ENCODE measurements at places on chromosomes 5 and 9. TPM values are rescaled to one million over a fixed set of nuclear protein-coding genes. Genes with fewer than 3 reads are reported as not detected.

- DNase-seq: peak; percentile 56
These were observed 36.3 kb downstream of the ERGIC1 start for GRCh38 chr5:172870291-172870714.

The ST8SIA4 gene
- 2.9 TPM for total RNA-seq

DNA sequence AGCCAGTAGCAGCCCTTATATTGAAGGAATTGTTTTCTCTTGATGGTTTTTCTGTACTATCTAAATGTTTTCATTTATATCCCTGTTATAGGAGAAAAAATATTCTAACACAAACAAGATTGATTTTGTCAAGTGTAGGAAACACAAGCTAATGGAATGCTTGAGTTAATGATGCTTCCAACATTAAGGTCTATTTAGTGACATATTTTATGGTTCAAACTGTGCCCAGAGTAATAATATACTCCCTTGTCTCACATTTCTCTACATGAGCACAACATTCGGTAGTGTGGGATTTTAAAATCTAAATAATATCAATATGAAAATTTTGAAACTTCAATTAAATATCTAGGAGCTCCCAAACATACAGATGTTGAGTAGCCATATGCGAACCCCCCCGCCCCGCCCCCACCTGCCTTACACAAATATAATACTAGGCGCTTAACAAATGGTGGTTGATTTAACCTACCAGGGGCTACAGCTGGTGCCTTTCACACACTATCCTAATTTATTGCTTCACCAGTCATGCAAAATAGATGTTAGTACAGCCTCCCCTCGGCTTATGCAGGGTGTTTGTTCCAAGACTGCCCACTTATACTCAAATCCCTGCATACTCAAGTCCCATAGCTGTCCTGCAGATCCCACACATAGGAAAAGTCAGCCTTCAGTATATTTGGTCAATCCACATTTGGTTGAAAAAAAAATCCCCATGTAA lies 124.1 kb upstream of the ACO1 start:
- DNase-seq: no peak

DNA sequence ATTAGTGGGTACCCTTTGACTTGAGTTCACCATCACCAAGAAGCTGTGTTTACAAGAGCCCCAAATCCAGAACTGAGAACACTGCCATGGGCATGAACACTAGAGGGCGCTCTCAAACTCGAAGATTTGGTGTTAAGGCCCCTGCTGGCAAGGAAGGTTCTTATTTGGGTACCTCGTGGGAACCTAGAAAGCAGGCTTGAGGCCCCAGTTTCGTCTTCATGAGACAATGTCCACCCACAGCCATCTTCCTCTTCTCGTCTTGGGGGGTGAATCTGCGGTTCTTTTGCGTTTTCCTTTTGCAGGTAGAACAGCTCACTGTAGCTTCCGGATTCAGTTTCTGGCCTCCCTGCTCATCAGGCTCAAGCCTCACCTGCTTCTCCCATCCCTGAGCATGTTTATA lies 184.0 kb downstream of the SEMA5A start:
- no peak for DNase-seq

DNA sequence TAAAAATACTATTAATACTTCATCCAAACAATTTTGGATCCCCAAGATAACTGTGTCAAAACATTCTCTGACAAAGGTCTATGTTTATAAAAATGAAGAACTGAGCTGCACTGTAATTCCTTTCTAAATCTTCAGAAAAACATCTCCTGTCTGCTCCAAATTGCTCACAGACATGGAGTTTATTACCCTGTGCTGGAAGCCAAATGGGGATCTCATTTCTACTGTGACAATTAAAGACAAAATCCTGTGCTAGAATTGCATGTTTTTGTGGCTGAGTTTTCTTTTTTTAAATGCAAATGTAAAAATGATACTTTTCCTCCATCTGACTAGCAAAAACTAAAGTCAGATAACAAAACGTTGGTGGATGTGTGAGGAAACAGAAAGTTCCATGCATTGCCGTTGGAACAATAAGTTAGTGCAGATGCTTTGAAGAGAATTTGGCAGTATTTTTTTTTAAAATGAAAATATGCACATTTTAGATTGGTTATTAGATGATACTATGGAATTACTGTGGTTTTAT lies 93.5 kb downstream of the GNA14 start:
- DNase-seq: no peak

The SLC34A1 gene
- not detected for total RNA-seq

The EGR1 gene
- 6.8 TPM for total RNA-seq

- DNase-seq: no peak
These were observed 17.6 kb downstream of the AFAP1L1 start for GRCh38 chr5:149289301-149289700.

DNA sequence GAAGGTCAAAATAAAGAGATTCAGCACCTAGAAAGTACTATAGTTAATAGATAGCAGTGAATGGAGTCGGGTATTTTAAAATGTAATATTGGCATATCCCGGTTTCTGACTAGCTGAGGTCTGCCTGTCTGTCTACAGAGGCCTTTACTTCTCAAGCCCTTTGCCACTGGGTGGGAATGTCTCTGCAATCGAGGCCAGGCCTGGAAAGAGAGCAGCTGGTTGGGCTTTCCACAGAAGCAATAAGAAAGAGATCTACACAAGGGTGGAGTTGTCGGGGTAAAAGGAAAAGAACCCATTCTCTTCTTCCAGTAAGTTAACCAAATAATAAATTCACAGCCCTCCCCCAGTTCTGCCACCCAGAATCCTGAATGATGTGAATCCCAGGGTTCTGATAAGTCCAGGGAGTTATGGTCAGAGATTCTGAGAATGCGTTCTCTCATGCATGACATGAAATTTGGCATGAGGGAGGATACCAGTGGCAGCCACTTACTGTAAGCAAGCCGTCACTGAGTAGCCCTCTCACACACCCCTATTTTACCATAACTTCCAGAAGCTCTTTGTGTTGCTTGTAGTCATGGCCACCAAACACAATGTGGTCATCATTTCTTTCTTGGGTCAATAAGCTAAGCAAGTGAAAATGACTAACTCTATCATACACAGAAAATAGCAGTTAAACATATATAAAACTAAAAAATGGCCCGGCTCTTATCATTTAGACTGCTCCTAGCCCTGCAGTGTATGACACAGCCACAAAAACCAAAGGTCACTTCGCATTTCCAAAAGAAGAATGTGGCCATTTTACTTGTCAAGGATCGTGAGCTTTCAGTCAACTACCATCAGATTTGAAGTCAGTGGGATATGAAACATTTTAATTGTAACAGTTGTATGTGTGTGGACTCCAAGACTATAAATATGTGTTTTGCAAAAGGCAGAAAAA lies 185.0 kb downstream of the GLIS3 start:
- DNase-seq: no peak

The RLN2 gene
- total RNA-seq: not detected

- DNase-seq: no peak
These were observed 758.3 kb downstream of the DNAH5 start for GRCh38 chr5:13186177-13186576.

- DNase-seq: no peak
These were observed 110.7 kb downstream of the CCDC192 start for GRCh38 chr5:127813633-127814587.

The ELAVL2 gene
- not detected for total RNA-seq

DNA sequence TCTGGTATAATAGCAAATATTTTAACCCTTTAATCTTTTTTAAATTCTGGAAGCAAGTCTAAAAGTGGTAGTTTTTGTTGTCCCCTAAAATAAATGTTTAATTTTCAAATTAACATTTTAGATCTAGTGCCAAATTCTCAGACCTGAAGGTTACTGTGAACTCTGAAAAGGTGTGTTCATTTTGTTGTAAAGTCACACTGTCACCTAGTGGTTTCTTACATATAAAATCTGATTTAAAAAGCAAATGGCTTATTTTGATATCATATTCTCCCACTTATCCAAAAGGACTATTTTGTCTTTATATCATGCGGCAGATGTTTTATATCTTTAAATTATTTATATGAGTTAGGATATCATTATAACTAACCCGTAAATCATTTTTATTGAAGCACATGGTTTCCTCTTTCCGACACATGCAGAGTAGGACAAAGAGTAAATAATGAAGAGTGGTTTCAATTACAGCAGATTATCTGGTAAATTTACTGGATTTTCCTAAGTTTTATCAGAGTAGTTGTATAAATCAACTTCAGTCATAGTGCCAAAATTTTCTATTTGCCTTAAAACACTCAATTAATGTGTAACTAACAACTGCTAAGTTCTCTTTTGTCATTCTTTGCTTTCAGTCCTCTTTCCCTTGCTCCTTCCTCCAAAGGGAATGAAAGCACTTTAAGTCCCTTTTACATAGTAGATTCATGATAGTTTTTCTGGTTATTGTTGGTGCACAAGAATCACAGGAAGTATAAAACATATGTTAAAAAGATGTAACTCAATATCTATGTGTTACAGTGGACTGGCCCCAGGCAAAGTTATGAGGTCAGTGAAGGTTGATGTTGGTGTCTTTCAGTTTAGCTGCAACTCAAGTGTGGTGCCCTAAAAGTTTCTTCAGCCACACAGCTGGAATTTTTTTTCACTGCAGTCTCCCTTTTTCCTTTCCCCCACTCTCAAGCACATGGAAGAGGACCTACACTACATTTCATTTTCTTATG lies 189.6 kb downstream of the COX7C start:
- DNase-seq: no peak

DNA sequence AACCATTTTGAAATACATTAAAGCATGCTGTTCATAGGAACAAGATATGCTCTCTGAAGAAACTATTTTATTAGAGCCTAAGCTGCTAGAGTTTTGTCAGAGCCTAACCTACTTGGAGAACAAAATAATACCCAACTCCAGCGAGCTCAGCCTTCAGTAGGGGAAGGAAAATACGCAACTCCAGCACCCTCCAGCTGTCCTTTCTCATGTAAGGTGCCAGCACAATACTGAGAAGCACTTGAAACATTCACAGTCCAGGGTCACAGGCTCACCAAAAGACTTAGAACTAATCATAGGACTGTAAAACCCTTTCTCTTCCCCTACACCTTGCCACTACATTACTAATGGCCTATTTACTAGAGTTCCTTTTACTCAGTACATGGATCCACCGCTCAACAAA lies 18.9 kb downstream of the DPYSL3 start:
- no peak for DNase-seq

GRCh38 chr5:68260467-68260866 lies 44.9 kb downstream of the PIK3R1 start:
- DNase-seq: no peak

DNA sequence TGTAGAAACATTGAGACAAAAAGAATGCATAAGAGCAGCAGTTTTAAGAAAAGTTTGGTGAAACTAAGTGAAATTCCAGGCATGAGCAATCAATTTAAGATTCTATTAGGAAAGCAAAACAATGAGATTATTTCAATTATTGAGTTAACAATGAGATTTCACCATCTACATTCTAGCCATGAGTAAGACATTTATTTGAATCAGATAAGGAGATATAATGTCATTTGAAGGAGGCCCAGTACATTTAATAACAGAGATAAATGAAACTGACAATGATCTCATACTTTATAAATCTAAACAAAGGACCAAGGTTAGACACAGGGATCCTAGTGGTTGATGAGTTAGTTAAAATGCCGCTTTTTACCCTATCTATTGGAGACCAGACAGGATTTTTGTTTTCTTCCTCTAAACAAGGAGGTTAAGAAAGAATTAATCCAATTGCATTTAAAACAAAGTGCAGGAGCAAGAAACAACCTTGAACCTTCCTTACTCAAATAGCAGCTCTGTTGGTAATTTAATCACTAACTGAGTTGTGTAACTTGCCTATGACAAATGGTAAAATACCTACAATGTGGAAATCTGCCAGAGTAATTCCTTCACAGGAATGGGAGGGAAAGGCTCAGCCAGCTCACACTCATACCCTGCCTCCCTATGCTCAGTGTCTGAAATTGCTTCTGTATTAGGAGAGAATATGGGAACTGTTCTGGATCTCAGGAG lies 103.5 kb upstream of the NR3C1 start:
- no peak for DNase-seq

DNA sequence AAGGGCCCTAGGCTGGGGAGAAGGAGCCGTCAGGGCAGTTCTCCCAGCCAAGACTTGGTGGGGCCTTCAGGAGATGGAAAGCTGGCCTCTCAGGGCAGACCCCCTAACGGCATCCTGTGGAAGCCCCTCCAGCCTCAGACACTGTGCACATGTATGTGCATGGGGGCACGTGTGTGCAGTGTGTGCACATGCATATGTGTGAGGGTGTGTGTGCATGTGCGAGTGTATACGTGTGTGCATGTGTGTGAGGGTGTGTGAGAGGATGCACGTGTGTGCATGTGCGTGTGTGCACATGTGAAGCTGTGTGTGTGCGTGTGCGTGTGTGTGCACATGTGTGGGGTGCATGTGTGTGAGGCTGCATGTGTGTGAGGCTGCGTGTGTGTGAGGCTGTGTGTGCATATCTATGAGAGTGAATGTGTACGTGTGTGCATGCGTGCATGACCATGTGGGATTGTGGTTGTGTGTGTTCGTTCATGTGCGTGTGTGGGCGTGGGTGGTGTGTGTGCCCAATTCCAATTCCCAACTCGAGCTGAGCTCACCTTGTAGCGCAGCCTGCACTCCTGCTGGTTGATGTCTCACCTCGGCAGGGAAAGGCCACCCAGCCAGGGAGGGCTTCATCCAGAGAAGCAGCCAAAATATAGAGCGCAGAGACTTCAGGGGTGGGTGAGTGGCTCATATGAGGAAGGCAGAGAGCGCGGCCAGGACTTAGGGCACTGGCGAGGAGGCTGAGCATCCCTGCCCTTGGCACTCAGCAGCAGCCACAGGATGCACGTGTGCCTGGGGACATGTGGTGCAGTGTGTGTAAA lies 142.7 kb upstream of the PPP1R26 start:
- DNase-seq: peak; percentile 35

Measured in Right ventricle myocardium superior (tissue), 1 donor.